ENCODE measurements at places on chromosomes 4 and X.
A peak's percentile ranks its signal among the peaks of the same experiment; 100 is the strongest.

- DNase-seq = no peak
Observed at GRCh38 chrX:69113723-69114122, 51.5 kb downstream of the PJA1 start.

GRCh38 chrX:104621781-104622180 lies 55.8 kb downstream of the IL1RAPL2 start:
- no peak for DNase-seq

- DNase-seq = peak; percentile 24
Observed at GRCh38 chr4:163665521-163666331, 171.2 kb downstream of the TMA16 start.

GRCh38 chr4:123564758-123565346 lies 168.3 kb downstream of the SPRY1 start:
- peak; percentile 56 for DNase-seq

DNA sequence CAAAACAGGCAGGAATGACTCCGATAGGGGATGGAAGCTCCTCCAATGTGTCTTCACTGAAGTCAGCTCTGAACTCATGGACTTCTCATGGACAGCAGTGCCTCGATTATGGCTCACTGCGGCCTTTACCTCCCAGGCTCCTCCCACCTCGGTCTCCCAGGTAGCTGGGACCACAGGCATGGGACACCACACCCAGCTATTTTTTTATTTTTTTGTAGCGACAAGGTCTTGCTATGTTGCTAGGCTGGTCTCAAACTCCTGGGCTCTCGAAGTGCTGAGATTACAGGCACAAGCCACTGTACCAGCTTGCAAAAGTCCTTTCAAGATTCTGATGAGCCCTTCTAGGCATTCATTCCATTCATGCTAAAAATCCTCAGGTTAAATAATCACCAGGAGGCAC lies 181.5 kb downstream of the NSUN7 start:
- no peak for DNase-seq

DNA sequence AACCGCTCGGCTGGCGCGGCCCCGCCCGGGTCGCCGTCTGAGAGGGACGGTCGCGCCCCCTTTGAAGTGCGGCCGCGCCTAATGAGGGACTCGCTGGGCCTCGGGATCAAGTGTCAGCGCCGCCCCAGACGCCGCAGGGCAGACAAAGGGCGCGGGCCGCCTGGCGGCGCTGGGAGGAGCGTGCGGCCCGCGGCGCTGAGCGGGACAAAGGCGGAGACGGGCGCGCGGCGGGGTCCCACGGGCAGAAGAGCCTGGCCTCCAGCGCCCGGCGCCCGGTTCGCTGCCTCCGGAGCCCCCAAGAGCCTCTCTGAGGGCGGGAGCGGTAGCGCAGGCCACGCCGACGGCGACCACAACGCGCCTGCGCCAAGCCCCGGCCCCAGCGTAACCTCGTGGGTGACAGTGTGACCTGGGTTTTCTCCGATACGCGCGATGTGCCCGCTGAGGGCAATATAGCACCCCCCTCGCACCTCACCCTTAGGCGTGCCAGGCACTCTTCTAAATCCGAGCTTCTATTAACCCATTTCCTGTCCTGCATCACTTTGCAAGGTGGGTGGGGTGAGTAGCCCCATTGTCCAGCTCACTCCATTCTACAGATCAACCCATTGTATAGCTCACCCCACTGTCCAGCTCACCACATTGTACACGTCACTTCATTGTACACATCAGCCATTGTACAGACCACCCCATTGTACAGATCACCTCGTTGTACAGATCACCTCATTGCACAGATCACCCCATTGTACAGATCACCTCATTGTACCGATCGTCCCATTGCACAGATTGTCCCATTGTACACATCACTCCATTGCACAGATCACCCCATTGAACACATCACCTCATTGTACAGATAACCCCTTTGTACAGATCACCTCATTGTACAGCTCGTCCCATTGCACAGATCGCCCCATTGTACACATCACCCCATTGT lies 33.7 kb upstream of the STX18 start:
- DNase-seq = peak; percentile 31

DNA sequence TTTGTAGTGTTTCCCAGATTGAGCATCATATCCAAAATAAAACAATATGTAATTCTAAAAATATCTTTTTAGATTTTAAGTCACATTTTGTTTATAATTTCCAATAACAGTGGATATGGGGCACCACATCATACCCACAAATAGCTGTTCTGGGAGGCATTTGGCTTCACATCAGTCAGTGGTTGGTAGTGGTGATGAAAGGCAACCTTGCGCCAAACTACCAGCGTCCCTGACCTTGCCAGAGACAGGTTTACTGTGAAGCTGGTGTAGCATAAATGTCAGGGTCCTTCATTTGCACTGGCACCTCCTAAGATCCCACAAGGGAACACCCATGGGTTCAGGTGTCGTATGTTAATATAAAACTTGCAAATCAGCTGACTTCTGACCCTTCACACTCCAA lies 222.2 kb downstream of the DCTD start:
- no peak for DNase-seq

DNA sequence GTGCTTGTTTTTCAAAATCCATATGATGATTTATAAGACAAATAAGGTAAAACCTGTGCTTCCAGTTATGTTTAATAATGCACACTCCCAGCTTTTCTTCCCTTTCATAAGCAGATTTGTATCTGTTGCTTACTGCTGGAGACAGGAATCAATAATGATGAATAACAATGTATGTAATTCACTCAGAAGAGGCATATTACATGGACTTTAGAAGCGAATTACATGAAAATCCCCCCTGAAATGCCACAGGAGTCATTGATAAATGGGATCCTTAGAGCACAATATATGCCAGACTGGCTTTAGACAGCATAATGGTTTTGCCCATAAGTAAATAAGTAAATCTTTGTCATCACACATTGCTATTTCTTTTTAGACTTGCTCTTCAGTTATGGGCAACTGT lies 892.3 kb downstream of the CCSER1 start:
- DNase-seq = no peak

GRCh38 chr4:51931461-51931860 lies 88.5 kb downstream of the DCUN1D4 start:
- no peak for DNase-seq

GRCh38 chr4:38166082-38166481 lies 205.9 kb downstream of the PTTG2 start:
- no peak for DNase-seq

GRCh38 chr4:17447675-17448298 lies 64.1 kb downstream of the QDPR start:
- DNase-seq = peak; percentile 59

DNA sequence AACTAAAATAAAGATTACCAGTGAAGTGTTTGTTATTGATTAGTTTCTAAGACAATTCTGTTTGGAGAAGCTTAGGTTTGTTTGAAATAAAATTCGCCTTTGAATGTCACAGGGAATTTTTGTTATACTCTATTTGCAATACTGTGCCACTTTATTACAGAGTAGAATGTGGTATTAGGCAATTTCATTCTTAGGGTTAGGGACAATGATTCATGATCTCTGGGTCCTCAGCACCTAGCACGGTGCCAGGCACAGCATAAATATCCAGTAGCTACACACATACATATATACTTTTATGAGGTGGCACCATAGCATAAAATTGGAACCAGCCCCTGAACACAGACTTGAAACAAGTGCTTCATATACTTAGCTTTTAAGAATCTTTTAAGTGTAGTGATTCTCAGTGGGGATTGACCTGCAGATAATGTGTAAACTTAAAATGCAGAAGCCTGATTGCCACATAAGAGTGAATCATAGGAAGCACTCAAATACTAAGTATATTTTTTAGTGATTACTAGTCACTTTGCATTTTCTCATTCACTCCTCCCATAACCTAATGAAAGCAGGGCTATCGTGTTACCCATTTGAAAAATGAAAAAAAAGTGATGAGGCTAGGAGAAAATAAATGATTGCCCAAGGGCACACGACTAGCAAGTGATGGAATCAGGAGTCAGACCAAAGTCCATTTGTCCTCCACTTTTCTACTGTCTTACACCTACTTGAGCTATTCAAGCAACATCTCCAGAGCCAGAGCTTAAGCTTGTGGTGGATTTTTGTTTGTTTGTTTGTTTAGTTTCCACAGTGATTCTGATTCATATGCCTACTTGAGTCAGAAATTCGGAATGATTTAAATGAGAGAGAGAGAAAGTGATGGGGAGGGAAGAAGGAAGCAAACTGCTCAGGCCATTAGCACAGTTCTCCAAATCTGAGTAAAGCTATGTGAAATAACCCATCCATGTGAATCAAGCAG lies 366.0 kb upstream of the FGF13 start:
- peak; percentile 83 for DNase-seq

GRCh38 chr4:143358923-143359643 lies 22.4 kb downstream of the GAB1 start:
- DNase-seq = peak; percentile 80

DNA sequence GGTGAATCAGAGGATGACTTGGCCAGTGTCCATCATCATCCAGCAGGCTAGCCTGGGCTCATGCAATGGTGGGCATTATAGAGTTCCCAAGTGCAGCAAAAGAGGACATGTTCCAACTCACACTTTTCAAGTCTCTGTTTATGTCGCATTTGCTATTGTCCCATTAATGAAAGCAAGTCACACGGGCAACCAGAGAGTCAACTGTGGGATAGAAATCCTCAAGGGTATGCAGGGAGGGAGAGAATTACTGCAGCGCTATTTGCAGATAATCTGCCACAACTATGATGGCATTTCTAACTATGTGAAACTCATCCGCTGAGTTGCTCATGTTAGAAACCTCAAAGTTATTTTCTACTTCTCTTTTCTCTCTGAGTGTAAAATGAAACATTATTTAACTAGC lies 78.5 kb upstream of the TAB3 start:
- no peak for DNase-seq

- DNase-seq = peak; percentile 38
Observed at GRCh38 chrX:150365990-150366911, 3.1 kb downstream of the MAMLD1 start.

- no peak for DNase-seq
Observed at GRCh38 chrX:28278251-28278650, 297.0 kb upstream of the DCAF8L1 start.

- DNase-seq = no peak
Observed at GRCh38 chr4:87049508-87049907, 114.7 kb downstream of the AFF1 start.

- DNase-seq = peak; percentile 51
Observed at GRCh38 chr4:125283707-125284279, 31.0 kb upstream of the FAT4 start.

DNA sequence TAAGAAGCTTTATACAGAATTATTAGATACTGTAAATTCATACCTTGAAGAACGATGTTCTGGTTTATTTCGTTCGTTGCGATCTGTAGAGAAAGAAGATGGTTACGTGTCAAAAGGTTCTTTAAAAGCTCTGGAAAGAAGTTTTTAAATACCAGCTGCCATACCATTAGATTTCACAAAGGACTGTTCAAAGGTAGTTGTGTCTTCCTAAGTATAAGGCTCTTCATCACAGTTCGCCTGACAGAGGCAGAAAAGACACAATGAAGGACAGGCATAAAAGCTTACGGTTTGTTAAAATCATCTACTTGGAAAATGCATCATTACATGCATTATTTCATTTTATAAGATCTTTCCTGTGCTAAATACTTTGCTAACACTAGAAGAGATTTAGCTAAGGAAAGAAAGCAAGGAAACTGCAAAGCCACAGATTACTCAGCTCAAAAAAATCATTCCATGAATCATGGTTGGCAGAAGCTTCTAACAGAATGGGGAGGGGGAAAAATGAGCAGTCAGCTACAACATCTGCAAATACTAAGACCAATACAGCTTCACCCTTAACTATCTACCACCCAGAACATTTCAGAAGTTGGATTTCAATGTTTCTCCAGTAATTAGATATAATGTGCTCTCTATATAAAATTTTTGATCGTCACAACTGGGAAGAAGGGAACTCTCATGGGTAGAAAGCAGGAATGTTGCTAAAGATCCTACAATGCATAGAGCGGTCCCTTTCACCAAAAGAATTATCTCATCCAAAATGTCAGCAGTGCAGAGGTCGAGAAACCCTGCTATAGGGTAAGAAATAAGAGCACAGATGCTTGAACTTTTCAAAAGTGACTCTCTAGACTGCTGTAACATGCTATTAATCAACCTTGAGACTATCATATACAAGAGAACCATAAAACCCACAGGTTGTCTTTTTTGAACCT lies 50.7 kb upstream of the PRSS48 start:
- DNase-seq = peak; percentile 74

DNA sequence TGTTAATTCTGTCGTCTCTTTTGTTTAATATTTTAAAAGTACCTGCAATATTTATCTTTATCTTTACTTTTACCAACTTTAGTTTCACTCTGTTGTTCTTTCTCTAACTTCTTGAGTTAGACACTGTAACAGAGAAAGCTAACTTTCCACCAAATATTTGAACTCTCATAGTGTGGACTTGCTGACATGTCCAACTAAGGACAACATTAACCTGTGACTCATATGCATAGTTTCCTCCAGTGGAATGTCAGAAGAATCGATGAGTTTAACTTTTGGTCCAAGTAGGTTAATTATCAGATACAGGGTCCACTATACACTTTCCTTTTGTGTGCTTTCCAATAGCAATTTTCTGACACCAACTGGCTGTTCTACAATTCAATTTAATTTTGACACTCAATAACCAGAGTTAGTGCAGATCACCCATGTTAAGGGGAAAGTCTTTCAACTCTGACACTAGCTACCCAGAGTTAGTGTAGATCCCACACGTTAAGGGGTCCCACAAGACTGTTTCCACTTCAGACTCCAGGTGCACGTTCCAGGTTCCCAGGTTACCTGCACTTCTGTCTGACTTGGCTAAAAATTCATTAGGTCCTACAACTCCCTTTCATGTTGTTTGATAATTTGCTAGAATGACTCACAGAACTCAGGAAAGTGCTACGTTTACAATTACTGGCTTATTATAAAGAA lies 559.0 kb upstream of the AMOT start:
- peak; percentile 41 for DNase-seq

DNA sequence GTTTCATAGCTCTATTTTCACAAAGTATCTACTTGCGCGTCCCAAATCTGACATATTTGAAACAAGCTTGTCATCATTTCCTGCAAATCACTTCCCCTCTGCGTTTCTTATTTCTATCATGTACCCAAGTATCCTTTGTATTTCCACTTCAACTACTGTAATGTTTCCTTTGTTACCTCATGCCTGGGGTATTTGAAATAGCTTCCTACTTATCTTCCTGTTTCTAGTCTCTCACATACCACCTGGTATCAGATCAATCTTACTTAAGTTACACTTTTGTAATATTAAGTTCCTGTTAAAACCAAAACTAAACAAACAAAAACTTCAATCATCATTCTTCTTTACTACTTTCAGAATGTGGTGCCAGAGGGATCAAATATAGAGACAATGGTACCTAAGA lies 93.6 kb upstream of the SMAD1 start:
- no peak for DNase-seq

DNA sequence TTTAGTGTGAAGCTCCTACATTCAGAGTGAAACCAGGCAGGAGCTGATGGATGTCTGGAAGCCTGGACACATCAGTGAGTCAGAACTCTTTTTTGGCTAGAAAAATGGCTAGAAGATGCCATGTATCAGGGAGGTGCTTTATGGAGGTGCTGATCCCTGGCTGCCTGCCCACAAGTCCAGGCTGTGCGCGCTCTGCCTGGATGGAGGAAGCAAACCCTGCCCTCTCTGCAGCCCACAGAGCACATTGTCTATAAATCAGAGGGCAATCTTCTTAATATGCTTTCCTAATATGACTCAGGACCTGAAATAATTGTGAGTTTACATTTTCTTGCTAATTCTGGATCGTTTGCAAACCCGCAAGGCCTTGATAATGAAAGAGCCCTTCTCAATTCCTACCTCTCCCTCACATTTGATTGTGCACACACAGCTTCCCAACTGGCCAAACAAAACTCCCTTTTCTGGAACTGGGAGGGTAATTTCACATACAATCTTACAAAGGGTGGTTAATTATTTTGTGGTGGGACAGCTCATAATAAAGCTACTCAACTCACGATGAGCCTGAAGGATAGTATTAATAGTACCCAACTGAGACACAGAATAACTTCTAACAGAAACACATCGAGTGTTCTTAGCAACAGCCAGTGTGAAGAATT lies 11.7 kb downstream of the MFAP3L start:
- no peak for DNase-seq

All from HCEC 1CT (cell line).